ENCODE measurements at places on chromosomes 13 and 19.

DNA sequence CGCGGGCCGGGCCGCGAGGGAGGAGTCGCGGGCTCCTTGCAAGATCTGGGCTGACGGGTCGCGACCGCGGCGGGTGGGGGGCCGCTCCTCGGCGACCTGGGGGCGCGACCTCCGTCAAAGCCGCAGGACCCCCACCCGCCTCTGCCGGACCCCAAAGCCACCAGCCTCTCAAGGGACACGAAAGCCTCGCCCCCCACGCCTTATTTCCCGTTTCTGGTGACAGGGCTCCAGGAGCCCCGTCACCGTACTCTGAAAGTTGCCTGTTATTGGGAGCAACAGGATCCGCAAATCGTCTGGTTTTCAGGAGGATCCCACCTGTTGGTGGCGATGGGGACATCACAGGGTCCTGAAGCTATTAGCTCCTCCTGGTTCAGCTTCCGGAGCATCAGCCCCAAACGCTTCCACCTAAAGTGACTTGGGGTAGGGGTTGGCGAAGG is 530 bp downstream of the MAU2 start:
- peak; percentile 7 for DNase-seq

DNA sequence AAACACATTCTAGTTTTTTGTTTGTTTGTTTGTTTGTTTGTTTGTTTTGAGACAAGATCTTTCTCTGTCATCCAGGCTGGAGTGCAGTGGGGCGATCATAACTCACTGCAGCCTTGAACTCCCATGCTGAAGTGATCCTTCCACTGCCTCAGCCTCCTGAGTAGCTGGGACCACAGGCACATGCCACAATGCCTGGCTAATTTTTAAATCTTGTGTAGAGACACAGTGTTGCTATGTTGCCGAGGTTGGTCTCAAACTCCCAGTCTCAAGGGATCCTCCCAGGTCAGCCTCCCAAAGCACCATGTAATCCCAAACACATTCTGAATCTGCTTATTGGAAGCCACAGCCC is 15.8 kb downstream of the PLA2G4C start:
- DNase-seq = no peak

DNA sequence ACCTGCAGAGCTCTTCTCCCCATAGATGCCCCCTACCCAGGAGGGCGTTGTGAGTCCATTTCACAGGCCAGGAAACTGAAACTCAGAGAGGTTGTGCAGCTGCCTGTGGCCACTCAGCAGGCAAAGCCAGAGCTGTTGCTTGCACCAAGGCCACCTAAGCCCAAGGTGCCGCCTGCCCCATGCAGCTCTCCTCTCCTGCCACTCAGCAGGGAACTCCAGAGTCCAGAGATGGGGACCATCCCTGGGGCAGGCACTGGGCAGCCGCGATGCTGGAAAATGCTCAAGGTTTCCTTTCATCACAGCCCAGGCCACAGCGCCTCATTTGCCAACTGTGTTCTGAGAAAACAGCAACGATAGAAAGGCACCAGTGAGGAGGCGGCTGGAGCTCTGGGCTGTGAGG is 41.0 kb upstream of the PEPD start:
- DNase-seq = no peak

- DNase-seq = no peak
These were observed 17.6 kb downstream of the FOXO1 start for GRCh38 chr13:40648841-40649240.

DNA sequence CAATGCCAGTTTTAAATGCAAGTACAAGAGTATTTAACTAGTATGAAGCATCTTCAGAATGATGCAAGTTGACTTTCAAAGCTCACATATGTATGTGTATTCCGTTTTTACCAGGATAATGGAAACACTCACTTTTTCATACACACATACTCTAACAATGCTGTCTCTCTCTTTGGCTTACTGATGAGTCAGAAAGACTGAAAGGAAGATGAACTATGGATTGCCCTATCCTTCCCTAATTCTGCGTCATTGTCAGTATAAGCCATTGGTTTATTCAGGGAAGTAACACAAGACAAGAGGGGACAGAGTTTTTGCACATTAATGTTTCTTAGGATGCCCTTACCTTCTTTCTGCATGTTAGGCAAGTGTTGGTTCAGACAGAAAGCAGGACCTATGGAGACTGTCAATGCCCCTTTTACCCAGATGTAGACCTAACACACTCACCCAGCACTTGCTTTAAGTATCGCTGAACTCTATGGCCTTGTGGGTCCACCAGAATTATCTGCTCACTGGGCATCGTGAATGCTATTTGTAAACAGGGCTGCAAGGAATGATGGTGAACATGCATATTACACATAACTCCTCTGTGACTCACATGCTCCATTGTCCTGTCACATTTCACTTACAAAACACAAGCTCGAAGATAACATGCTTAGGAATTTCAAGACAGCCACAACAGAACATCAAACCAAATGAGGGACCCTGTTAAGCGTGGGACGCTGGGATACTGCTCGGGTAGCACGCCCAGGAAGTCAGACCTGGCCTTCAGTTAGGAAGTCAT is 10.0 kb upstream of the OXGR1 start:
- DNase-seq = peak; percentile 23

GRCh38 chr13:99356262-99357091 is 49.3 kb upstream of the GPR183 start:
- DNase-seq = peak; percentile 20

DNA sequence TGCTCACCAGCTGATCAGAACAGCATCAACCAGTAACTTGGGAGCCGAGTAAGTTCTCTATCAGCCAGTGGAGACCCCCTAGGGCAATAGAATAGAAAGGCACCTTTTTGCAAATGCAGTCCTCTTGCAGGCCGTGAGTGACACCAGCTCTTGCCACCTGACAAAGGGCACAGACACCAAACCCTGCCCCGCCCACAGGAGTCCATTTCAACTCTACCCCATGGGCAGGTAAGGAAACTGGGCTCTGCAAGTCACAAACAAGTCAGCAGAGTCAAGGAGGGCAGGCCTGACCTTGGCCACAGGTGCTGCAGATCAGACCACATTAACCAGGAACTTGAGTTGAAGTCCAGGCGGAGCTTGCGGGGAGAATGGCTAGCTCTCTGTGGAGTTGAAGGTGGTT is 77.4 kb upstream of the SPATA13 start:
- no peak for DNase-seq

DNA sequence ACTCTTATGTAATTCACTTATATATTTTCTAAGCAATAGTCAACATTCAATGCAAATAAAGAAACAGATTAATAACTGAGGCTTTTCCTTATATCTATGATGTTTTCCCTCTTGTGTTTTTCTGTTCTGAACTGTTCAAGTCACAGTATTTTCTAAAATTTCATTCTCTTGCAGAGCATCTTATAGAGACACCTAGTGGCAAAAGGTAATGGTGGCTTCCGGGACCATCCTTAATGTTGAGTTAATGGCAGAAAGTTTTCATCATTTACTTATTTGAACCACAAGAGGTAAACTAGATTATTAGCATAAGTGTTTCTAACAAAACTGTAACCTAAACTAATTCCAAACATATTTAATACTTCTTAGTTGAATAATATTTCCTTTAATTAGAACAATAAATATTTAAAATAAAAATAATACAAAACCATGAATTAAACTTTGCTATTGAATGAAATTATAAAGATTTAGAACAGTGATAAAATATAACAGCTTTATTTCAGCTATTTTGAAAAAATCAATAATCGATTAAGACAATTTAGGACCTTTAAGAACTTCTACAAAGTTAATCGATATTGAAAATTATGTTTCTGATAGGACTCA is 1.7 kb upstream of the SLITRK5 start:
- peak; percentile 39 for DNase-seq

- no peak for DNase-seq
These were observed 100.7 kb upstream of the OBI1 start for GRCh38 chr13:78759704-78760103.

DNA sequence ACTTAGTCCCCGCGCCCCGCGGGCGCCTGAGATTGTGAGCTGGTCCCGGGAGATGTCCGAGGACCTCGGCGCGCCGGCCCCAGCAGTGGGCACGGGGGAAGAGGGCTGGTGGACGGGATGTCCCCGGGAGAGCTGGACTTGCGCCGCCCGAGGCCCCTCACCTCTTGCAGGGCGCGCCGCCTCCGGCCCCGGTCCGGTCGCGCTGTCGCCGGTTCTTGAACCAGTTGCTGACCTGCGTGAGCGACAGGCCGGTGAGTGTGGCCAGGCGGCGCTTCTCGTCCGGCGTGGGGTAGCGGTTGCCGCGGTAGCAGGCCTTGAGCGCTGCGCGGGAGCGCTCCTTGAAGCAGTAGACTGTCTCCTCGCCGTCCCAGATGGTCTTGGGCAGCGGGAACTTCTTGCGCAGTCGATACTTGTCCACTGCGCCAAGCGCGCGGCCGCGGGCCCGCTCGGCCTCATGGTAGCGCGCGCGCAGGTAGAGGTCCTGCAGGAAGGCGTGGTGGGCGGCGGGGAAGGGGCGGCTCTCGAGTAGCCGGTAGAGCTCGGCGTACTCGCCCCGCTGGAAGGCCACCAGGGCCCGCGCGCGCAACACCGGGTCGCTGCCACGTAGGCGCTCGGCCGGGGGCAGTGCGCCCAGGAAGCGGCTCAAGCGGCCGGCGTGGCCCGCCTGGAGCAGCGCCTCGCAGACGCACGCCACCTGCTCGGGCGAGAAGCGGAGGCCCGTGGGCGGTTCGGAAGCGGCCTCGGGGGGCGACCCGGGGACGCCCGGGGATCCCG is 984 bp downstream of the SIX5 start:
- DNase-seq = peak; percentile 74

DNA sequence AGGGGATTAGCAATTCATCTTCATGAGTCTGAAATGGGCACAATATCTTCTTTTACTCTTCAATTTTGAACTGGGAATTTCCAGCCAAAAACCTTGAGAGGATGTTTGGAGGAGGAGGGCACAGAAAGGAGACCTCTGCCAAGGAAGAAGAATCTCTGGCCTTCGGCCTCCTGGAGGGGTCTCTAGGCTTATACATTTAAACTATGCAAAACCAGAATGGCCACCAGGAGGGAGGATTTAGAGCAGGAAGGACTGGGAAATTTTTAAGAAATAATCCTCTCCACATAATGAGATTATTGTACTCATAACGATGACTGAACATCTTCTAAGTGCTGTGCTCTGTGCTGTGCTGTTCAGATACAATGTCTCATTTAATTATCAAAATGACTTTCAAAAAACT is 325.9 kb downstream of the NDFIP2 start:
- no peak for DNase-seq

DNA sequence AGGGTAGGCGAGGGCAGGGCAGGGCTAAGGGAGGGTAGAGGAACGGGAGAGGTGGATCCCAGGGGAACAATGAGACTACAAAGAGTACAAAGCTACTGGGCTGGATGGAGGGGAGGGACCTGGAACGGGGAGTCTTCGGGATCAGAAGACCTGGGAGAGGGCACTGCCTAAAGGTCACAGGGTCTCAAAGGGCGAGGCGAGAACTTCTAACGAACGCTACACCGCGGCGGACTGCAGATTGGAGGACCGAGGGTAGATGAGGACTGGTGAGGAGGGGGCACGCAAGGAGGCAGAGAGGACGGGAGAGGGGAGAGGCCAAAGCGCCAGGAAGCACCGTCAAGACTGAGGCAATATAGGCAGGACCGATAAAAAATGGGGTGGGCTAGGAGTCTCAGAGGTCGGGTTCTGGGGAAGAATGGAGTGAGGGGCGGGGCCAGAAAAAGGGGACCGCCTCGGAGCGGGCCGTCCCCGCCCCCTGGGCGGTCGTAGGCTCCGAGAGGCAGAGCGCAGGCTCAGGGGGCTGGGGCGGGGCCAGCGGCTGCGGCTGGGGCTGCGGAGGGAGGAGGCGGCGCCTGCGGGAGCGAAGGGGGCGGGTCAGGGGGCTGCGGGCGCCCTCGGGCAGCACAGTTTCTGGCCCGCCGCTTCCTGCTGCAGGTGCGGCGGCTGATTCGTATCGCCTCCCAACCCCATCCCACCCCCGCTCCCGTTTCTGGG is 1.3 kb upstream of the KCNC3 start:
- peak; percentile 77 for DNase-seq

- no peak for DNase-seq
These were observed 156.4 kb upstream of the RNF113B start for GRCh38 chr13:98333486-98333885.

GRCh38 chr13:110589793-110590390 is 25.5 kb upstream of the NAXD start:
- no peak for DNase-seq

DNA sequence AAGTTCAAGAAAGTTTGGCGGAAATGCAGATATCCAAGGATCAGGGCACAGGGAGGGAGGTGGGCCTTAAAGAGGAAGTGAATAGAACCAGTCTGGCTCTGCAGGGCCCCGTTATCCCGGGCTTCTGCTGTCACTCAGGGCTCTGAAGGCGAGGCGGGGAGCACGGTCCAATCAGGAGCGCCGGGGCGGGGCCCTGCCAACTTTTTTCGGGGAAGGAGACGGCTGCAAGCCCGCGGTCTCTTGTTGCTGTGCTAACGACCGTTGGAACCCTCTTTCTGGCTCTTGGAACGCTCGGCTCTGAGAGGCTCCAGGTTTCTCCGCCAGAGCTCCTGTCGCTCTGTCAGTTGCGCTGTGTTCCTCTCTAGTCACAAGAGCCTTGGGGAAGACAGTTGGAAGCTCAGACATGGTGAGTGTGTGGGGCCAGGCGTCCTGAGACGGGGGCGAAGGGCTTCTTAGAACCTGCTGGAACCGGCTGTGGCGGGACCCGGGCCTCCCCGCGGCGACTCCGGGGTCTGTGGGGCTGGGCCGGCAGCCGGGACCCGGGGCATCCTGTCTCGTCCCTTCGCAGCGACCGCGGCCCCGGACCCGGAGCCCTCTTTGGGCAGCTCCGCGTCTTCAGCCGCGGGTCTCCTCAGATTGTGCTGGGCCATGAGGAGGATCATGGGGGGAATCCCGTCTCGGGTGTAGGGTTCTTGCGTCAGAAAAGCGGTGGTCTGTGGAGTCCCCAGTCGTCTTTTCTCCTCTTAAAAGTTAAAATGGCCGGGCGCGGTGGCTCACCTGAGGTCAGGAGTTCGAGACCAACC is 27.7 kb downstream of the ZNF844 start:
- peak; percentile 76 for DNase-seq

DNA sequence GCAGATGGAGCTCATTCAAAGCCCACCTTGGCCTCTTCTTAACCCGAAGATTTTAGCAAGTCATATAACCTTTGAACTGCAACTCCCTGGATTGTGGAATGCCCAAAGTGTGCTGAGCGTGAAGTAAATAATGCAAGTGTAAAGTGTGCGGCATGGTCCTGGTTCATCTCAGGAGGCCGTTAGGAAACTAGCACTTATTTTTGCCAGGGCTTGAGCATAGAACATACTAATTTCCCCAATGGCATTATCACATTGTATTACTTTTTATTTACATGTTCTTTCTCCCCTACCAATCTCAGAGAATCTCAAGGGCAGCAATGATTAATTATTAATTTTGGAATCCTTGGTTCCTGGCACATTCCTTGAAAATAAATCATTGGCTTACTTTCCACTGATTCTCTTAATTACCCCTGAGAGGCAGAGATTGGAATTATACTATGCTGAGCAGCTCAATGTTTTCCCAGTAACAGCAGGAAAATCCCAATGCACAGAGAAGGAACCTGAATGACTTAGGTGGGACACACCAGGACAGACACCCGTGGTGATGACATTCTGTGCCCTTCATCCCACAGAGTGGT is 128.8 kb upstream of the GJB6 start:
- DNase-seq = peak; percentile 77

All from kidney tubule cell (primary cell).